ENCODE measurements at places on chromosomes 13 and 19.
A peak's percentile ranks its signal among the peaks of the same experiment; 100 is the strongest.

DNA sequence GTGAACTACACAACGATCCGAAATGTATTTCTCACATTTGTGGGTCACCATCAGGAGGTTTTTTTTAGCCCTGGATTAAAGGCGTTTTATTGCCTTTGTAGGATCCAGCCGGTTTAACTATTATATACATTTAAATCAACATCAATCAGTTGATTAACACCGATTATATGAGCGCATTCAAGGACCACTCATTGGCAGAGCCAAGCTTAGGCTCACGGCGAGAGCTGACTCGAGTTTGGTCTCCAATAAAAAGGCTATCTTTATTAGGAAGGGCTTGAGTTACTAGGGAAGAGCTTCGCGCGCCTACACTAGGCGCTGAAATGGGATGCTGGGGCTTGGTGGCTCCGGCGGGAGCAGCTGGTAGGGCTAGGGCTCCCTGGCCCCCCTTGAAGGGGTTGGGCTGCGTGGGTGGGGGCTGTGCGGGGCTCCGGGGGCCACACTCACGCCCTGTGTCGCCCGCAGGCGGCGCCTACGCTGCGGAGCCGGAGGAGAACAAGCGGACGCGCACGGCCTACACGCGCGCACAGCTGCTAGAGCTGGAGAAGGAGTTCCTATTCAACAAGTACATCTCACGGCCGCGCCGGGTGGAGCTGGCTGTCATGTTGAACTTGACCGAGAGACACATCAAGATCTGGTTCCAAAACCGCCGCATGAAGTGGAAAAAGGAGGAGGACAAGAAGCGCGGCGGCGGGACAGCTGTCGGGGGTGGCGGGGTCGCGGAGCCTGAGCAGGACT lies 4.2 kb downstream of the PDX1 start:
- no peak for DNase-seq

- peak; percentile 53 for DNase-seq
Measured at GRCh38 chr19:55088543-55089341, 13.1 kb downstream of the EPS8L1 start.

DNA sequence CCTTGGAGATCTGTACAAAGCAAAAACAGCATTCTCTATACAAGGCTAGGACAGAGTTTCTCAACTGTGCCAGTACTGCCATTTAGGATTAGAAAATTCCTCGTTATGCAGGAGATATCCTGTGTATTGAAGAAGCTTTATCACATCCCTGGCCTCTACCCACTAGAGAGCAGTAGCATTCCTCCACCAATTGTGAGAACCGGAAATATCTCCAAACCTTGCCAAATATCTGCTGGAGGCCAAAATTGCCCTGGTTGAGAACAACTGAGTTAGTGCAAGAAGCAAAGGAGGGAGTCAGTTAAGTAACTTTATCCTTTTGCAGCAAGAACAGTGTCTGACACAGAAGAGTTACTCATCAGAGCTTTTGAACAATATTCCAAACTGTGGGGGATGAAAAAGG lies 16.2 kb upstream of the FREM2 start:
- no peak for DNase-seq

- DNase-seq, result no peak
Measured at GRCh38 chr19:2703691-2704216, 1.3 kb upstream of the GNG7 start.

DNA sequence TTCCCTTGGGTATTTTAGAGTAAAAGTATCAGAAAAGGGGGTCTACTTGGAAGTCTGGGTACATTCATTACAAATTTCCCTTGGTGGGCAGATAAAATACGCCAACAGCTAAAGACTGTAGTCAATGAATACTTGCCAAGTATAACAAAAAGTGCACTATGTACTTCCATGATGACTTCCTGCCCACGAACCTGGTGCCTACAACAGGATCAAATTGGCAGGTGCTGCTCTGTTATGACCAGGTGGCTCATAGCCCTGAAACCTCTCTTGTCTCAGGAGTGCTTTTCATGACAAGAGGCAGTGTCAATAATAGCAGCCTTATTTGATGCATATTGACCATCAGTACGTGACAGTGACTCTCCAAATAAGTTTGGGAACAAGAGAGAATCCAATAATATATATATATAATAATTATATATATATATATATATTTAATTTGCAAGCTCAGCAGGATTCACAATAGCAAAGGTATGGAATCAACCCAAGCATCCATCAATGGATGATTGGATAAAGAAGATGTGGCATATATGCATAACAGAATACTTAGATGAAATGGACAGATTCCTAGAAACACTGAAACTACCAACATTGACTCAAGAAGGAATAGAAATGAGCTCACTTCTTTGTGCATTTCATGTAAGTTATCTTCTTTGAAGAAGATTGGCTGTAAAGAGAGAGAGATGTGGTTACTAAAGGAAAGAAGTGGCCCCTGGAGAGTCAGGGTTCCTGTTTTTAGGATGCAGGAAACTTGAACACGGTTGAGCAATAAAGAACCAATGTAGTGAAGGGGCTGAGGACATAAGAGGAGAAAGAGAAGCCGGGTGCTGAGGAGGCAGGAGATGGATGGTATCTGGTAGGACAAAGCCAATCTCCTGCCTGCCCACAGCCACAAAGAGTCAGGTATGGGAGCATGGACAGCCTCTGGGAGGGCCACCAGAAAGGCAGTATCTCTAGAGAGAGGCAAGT lies 52.0 kb upstream of the GTF2F2 start:
- no peak for DNase-seq

- peak; percentile 6 for DNase-seq
Measured at GRCh38 chr19:16714702-16715287, 4.9 kb upstream of the NWD1 start.

- no peak for DNase-seq
Measured at GRCh38 chr19:10291554-10292205, 1.9 kb downstream of the ICAM5 start.

GRCh38 chr19:9052894-9053293 lies 34.0 kb upstream of the OR1M1 start:
- no peak for DNase-seq

DNA sequence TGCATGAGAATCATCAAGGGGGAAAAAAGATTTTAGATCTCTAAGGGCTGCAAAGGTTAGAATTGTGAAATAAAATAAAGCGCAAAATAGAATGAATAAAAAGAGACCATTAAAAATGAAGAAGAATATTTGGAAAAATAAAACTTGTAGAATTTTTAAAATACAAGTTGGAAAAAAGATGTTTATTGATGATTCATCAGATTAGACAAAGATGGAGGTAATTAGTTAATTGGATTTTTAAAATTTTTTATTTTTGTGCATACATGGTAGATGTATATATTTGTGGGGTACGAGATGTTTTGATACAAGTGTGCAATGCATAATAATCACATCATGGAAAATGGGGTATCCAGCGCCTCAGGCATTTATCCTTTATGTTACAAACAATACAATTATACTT lies 143.3 kb downstream of the MAB21L1 start:
- no peak for DNase-seq

DNA sequence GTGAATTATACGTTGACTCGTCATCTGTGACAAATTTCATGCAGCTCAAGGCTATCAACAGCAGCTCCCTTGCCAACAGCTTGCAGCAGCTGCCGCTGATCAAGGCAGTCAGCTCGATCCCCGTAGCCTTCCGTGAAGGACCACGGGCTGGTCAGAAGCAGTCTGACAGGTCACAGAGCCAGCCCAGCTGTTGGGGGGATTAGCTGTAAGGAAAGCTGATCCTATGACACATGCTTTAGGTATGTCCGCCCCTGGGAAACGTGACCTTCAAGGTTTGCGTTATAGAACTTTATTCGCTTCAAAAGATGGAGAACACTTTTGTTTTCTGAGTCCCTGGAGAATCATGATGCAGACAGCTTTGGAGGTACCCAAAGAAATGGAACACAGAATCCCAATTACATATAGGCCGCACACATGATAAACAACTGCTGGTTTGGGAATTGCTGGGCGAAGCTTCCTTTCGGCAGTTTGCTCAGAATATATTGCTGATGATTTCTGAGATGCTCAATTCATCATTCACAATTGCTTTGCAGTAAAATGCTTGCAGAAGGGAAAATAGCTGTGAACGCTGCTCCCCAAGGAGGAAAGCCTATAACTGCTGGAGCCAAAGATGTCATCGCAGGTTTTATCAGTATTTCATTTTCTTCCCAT lies 62.6 kb upstream of the USP29 start:
- DNase-seq, result no peak

DNA sequence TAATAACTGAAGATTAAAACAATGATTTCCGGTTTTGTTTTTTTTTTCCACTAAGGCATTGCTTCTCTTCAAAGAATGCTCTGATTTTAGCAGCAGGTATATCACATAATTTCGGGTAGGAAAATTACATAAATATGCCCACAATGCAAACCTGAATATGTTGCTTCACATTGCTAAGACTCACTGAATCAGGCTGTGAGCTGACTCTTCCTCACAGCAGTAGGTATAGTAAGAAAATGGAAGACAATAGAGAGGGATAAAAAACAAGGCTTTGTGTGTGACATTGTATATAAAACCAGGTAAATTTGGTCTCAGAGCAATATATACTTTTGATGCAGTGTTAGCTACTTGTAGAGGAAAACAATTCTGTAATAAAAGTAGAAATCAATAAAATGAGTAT lies 1355.0 kb downstream of the OLFM4 start:
- no peak for DNase-seq

DNA sequence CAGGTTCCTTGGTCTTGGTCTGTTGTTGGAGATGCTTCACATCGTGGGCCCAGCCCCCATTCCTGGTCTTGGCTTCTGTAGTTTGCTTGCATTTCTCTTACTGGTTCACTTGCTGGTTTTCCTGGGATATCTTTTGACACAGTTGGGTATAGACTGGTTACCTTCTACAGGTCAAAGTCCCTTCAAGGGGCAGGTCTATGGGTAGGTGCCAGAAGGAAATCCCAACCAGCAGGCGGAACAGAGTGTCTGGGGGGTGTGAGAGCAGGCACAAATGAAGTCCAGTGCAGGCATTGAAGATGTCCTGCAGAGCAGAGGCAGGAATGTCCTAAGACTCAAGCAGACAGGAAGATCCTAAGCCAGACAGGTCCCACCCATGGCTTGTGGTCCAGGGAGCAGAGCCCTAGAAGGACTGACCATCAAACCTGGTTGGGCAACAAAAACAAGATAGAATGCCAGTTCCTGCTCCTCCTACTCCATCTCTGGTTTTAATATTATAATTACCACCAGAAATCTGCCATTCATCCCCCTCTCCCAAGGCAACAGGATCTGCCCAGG lies 17.7 kb upstream of the WASF3 start:
- DNase-seq, result no peak

- peak; percentile 35 for DNase-seq
Measured at GRCh38 chr13:42048684-42049453, 421 bp downstream of the DGKH start.

DNA sequence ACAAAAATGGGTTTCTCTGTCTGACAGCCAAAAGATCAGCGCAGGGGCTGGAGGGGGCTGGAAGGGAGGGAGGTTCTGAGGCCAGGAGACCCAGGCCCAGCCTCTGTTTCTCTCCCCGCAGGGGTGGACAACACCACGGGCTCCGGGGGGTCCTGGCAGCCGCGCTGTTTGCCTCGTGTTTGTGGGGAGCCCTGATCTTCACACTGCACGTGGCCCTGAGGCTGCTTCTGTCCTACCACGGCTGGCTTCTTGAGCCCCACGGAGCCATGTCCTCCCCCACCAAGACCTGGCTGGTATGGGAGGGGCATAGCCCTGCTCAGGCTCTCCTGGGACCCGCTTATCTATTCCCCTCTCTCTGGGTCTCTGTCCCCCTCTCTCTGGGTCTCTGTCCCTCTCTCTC lies 9.6 kb downstream of the CPT1C start:
- no peak for DNase-seq

- DNase-seq, result no peak
Measured at GRCh38 chr13:113730258-113730691, 28.8 kb upstream of the TMEM255B start.

GRCh38 chr19:52297601-52298364 lies 814 bp downstream of the ZNF480 start:
- DNase-seq, result no peak

DNA sequence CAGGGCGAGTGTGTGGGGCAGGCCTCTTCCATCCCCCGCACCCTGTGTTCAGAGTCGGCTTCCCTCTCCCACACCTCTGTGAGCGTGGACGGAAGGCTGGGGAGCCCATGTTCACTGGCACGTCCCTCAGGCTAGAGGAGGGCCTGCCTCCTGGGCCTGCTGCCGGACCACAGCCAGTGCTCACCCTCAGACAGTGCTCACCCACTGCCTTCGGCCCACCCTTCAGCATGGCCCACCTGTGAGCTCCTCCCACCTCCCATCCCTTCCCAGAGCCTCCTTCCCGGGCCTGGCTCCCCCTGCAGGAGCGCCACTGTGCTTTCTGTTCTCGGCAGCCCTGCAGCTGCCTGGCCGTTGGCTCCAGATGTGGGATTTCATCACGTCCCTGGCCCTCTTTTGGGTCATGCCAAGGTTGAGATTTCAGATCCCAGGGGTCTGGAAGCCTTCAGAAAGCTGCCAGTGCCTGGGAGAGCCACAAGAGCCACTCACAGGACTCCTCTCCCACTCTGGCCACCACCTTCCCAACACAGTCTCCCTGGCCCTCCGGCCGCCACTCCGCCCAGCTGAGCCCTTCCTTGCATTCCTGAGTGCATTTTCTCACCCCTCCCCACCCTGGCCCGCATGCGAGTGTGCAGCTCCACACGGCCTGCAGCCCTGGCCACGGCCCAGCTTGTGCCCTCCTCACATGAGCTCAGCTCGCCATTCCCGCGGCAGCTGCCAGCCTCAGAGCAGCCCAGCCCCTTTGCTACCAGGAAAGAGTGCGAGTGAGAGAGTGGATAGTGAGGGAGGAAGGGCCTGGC lies 25.3 kb downstream of the CAPN12 start:
- DNase-seq, result no peak

DNA sequence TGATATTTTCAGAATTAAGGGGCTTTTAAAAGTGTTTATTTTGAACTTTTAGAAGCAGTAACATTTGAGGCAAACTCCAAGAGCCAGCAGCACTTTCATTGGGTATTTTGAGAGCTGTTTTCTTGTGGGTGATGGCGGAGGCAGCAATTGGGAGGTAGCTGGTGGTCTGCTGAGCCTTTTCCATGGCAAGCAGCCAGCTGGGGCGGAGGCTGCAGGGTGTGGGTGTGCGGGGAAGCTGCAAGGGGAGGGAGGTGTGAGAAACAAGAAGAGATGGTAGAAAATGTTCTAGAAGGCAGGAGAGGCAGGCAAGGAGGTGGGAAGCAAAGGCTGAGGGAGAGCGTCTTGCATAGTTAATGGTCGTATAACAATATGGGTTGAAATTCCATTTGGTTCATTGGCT lies 223.4 kb upstream of the HTR2A start:
- DNase-seq, result no peak

DNA sequence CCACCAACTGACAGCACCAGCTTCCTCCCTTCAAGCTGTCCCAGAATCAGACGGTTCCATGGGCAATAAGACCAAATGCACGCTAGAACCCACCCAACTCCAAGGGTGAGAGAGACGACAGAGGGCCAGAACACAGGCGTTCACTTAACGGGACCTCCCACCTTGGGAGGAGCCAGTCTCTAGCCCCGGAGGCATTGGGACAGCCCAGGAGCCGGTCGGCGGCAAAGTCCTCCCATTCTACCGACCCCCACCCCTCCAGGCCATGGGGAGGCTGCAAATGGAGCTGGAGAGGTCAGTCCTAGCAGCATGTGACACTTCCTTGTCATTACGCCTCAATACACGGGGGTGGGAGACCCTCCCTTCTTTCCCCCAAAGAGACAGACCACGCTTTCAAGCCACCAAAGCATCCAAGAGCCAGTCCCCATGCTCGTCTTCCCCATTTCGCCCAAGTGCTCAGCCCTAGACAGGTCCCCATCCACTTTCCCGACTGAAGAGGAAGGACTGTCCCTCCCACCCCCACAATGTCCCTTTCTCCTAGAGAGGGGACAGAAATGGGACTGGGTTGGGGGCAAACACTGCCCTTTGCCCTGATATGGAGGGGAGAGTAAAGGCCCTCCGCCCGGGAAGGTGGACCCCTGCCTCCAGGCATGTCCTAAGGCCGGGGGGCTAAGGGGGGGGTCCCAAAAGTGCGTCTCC lies 964 bp downstream of the KHSRP start:
- DNase-seq, result no peak
